ENCODE measurements at places on chromosomes 5 and 9.

GRCh38 chr5:181131514-181131913 lies 545 bp upstream of the OR2V1 start:
- no peak for DNase-seq

- DNase-seq, result no peak
Observed at GRCh38 chr9:134617836-134618162, 23.8 kb upstream of the COL5A1 start.

- no peak for DNase-seq
Observed at GRCh38 chr9:108836781-108837180, 19.0 kb downstream of the ACTL7B start.

- DNase-seq, result no peak
Observed at GRCh38 chr9:122318284-122318683, 52.5 kb upstream of the PTGS1 start.

DNA sequence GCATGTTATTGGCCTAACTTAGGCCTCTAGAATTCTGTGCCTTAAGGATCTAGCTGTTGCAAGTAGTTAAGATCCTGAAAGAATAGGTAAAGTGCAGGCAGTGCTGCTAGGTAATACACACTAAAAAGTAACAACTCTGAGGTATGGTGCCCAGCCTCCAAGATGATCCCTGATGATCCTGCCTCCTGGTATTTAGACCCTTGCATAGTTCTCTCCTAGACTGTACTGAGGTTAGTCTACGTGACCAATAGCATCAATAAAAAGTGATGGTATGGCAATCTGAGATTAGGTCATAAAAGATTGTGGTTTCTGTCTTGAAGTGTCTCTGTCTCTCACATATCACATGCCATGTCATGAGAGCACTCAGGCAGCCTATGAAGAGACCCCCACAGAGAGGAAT lies 9.2 kb downstream of the TSTD2 start:
- no peak for DNase-seq

- DNase-seq, result no peak
Observed at GRCh38 chr5:162514116-162514515, 446.5 kb downstream of the GABRG2 start.

DNA sequence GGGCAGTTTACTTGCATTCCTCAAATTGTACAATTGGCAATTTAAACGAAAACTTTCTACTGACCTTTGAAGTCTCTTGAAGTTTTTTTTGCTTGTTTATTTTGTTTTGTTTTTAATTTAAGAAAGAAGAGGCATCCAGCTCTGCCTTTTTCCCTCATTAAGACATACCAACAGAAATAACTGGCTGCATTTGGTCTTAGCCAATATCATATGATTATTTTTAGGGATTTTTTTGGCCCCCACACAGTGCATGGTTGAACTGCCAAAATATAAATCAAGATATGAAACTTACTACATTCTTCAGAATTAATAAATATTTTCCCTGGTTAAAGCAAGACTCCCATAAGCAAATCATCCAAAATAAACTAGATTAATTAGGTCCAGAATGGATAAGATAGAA lies 79.4 kb downstream of the ALDH1A1 start:
- no peak for DNase-seq

- DNase-seq, result no peak
Observed at GRCh38 chr9:2889023-2889422, 45.1 kb upstream of the PUM3 start.

DNA sequence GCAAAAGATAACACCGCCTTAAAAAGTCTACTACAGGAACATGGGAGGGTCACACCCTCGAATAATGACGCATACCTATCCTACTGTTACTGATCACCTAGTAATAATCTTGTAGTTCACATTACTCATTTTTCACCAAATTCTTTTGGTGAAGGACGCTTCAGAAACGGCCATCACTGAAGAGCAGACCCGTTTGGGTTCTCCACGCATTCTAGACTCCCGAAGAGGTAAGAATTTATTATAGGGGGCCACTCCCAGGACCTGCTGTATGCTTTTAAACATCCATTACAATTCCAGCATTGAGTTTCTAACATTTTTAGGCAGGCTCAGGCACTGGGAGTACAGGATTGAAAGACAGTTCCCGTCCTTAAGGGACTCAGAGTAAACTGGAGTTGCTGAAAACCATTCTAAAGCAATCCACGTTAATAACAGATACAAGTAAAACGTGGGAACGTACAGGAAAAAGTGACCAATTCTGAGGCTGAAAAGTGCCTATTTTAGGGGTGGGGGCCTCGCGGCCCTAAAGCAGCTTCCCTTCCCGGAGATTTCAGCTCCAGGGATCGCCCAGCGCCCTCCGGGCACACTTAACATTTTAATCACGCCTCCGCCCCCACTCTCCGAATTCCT lies at the start of gene FER:
Gene FER, plus strand, starts transcription at position 124 of the 627 bp plus-strand sequence. CDS start 50,286 bp downstream, outside the sequence.
- no peak for DNase-seq

GRCh38 chr9:37301042-37301853 lies 121.2 kb upstream of the GRHPR start:
- no peak for DNase-seq

DNA sequence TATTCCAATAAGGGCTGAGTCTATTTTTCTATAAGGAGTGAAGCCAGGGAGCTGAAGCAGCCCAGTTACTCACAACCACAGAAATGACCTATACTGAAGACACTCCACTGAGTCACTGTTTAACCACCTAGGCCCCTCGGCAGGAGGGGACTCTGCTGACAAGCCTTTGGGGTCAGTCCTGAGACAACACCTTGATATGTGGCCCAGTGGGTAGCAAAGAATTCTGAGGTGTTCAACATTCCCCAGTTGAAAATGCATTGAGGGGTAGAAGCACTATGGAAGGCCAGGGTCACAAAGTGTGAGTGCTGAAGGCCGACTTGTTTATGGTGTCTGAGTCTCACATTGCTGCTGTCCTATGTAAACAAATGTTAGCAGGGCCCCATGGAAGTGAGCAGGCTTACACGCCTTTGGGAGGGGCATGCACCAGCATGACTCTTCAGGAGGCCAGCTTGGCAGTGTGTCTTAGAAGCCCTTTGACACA lies 112.6 kb upstream of the NFIL3 start:
- DNase-seq, result no peak

DNA sequence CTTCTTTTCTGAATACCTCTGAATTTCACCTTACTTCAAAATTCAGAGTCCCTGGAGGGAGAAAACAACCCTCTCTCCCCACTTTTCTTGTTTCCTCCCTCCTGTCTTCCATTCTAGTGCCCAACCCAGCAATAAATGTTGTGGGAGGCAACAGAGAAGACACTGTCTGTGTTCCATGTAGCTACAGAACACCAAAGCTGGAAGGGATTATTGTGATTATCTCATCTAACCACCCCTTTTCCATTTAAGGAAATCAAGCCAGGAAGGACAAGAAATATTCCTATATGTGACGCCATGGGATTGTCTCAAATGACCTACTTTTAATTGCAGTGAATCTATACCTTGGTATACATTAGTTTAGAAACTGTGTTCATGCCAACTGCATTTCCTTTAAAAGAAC lies 476.6 kb upstream of the TNC start:
- no peak for DNase-seq

DNA sequence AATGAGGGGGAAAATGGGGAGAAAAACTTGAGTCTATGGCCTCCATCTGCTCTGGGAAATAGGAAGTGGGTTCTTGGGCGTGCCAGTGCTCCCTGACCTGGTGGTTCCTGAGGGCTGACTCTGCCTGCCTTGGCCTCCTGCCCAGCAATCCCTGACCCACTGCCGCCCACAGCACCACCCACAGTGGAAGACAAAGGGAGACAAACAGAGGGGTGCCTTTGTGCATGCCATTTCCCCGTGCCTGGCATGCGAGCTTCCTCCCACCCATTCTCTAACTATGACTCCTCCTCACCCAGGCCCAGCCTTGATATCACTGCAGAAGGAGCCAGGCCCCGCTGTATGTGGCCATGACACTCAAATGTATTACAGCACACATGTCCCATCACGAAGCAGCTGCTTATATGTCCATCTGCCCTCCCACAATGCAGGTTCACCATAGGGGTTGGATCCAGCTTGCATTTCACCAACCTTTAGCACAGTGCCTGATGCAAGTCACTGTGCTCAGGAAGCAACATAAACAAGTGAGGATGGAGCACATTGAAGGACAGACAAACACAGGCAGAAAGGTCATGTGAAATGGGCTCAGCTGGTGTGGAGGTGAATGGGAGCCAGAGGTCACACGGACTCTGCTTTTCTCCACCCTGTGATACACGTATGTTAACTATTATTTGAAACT lies 84.4 kb downstream of the ADRB2 start:
- DNase-seq, result no peak
